EL (cell line): ENCODE measurements at places on chromosomes 2 and 18.

- DNase-seq, result peak; percentile 6
Observed at GRCh38 chr2:236872015-236872414, 213.7 kb upstream of the COPS8 start.

DNA sequence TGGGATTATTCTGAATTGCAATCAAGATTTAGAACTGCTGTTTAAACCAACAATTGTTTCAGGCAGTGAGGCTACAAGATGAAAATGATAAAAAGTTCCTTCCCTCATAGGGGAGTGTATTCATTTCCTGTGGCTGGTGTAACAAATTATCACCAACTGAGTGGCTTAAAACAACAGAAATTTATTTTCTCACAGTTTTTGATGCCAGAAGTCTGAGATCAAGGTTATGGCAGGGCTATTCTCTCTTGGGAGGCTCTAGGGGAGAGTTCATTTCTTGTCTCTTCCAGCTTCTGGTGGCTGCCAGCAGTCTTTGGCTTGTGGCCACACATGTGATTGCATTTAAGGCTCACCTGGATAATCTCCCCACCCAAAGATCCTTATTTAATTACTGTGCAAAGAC, 290.5 kb upstream of the ZSWIM2 start:
- DNase-seq, result no peak

- DNase-seq, result no peak
Observed at GRCh38 chr2:120993661-120994060, 258.0 kb downstream of the GLI2 start.

DNA sequence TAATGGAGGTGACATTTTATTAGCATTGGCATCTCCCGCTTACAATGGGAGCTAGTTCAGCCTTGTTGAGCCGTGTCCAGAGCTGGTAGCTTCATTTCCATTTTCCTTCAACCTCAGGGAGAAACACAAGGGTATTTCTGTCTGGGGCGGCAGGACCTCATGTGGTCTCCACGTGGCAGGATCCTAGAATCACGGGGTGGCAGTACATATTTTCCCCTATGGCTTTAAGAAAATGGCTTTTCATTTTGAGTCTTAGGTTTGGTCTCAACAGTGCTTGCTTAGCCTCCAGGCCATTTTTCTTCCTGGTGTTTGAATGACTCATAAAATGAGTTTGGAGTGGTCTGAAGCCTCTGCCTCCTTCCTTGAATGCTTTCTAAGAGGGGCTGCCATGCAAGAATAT, 20.3 kb downstream of the CABLES1 start:
- DNase-seq, result peak; percentile 41

- DNase-seq, result peak; percentile 64
Observed at GRCh38 chr18:55778788-55779690, 191.0 kb upstream of the TCF4 start.

- no peak for DNase-seq
Observed at GRCh38 chr18:79493211-79493800, 97.6 kb downstream of the NFATC1 start.

DNA sequence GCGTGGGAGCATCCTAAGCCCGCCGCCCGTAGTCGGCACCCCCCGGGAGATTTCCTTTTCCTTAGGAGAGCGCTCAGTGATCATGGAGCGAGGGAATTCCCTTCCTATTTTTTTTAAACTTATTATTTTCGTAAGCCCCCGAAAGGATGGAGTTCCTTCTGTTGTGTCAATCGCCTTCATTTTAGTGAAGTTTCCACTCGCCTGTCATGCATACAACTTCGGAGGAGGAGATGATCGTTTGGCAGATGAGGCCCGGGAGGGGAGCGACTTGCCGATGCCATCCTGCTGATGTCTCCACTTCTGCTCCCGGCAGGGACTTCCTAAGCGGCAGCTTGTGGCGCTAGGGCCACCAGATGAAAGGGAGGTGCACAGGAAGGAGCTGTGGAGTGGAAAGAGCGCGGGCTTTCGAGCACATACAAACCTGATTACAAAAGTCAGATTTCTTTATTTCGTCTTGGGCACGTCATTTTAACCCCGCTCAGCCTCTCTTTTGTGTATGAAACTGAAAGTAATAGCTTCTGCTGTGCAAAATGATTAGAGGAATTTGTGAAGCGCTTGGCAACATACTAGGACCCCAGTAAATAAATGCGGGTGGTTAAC, at the start of gene ADGRF3:
TSS of gene ADGRF3 (minus strand) at position 336 of the 600 bp plus-strand sequence. CDS start 555 bp downstream, outside the sequence.
- peak; percentile 58 for DNase-seq
